ENCODE measurements at places on chromosomes 13 and 19. TPM values are rescaled to one million over a fixed set of nuclear protein-coding genes. Genes with fewer than 3 reads are reported as not detected.

DNA sequence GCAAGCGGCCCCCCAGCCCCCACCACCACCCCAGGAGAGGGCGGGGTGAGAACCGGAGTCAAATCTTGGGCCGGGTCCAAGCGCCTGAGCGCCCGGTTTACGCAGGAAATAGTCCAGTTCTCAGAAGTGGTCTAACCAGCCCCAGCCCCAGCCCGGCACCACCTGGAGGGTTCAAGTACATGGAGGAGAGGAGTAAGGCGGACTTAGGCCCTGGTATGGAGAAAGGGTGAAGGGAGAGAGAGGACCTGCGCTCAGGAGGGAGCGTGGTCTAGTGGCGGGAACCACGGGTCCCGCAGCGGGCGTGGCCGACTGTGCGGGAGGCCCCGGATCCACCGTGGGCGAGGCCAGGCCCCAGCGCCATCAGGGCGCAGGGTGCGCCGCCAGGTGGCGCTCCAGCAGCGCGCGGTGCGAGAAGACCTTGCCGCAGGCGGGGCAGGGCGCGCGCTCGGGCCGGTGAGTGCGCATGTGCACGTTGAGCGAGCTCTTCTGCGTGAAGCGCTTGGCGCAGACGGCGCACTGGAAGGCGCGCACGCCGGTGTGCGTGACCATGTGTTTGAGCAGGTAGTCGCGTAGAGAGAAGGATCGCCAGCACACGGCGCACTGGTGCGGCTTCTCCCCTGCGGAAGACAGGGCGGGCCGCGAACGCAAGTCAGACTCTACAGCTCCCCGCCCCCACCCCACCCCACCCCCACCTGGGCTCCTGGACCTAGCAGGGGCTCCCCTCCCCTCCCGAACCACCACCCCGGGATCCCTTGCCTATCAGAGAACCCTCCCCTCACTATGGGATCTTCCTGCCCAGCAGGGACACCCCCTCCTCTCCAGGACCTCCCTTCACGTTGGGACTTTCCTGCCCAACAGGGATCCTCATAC lies 2.1 kb upstream of the SLC27A5 start:
- peak; percentile 79 for DNase-seq

DNA sequence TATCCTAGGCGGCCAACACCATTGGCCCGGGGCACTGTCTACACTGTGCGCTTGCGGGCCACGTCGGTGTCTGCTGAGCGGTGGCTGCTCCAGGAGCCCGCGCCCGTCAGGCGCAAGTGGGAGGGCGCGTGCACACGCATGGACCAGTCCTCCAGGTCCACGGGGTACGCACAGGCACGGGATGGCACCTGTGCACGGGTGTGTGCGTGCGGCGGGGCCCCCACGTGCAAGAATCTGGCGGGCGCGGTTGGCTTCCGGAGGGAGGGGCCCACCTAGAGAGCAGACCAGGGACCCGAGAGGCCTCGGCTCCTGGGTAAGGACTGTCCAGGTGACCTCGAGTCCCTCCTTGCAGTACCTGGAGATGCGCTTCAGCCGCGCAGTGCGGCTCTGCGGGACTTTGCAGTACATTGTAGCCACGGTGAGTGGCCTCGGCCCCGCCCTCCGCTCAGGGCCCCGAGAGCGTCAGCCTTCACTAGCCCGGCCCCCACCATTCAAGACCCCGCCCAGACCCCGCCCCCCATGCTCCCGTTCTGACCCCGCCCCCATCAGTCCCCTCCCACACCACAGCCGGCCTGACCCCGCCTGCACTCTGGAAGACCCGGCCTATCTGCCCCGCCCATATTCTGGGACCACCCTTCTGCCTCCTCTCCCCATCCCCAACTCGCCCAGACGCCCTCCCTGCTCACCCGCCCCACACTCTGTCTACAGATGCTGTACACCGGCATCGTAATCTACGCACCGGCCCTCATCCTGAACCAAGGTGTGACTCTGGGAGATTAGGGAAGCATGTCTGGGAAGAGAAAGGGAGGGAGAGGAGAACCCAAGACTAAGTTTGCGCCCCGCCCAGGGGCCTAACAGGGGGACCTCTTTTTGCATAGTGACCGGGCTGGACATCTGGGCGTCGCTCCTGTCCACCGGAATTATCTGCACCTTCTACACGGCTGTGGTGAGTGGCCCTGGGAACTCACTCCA lies 2.3 kb downstream of the SLC5A5 start:
- peak; percentile 46 for DNase-seq

KIR2DL4 gene
- not detected for total RNA-seq

- no peak for DNase-seq
These were observed 12.5 kb downstream of the ARID3A start for GRCh38 chr19:938233-938923.

GRCh38 chr19:34788074-34788473 lies 15.1 kb upstream of the ZNF599 start:
- no peak for DNase-seq

DNA sequence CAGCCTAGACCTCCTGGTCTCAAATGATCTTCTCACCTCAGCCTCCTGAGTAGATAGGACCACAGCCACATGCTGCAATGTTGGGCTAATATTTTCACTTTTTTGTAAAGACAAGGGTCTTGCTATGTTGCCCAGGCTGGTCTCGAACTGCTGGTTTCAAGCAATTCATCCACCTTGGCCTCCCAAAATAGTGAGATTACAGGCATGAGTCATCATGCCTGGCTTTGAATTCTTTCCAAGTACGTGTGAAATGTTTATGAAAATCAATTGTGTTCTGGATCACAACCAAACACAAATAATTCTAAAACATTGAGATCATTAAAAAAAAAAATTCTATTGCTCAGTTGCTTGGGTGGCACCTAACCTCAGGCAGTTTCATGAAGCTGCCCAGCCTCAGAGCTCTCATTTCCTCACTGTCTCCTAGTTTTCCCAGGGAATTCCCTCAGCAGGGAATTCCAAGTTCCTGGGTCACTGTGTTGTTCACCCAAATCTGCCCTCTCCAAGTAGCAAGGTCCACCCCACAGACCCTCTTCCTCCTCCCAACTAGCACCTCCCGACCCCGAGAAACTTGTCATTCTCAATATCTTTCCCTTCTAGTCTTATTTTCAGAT lies 44.8 kb downstream of the ING1 start:
- no peak for DNase-seq

DNA sequence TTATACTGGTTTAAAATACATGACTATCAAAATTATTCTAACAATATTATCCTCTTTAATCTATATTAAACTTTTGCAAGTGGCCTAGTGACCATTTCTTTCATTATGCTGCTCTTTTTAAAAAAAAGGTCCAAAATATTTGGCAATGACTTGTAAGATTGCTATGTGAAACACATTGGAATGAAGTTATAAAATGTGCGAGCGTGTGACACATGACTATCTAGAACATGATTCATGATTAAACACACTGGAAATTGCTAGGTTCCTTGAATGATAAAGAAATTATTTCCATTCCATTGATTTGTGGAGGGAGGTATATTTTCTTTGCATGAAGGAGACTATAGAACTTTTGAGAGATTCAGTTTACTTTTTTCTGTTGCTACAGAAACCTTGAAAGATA lies 739.1 kb downstream of the DIAPH3 start:
- no peak for DNase-seq

NLRP11 gene
- total RNA-seq, result 0.14 TPM

OR10H1 gene
- total RNA-seq, result not detected

DNA sequence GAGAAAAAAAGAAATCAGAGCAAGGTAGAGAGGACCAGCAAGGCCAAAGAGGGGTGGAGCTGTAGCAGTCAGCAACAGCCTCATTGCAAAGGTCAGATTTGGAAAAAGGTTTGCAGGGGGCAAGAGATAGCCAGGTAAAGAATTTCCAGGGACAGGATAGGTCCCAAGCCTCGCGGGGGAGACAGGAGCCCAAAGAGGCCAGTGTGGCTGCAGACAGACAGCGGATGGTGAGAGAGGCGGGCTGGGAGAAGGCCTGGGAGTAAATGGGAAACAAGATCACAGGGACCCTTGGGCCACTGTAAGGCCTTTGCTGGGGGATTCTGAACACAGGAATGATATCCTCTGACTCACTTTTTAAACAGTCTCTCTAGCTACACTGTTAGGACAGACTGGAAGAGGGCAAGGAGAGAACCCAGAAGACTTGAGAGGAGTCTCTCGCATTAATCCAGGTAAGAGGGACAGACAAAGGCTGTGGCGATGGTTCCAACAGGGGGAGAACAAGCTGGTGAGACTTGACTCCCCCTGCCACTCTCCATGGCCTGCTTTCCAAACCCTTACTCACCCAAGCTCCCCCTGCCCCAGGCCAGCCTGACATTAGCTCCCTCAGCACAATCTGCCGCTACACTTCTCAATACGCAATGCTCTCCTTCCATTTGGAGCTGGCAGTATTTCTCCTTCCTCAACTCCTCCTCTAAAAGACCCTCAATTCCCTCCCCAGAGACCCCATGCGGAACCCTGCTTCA lies 31.8 kb downstream of the DOCK9 start:
- no peak for DNase-seq

GRCh38 chr19:28242317-28242927 lies 970.5 kb downstream of the UQCRFS1 start:
- peak; percentile 24 for DNase-seq

DNA sequence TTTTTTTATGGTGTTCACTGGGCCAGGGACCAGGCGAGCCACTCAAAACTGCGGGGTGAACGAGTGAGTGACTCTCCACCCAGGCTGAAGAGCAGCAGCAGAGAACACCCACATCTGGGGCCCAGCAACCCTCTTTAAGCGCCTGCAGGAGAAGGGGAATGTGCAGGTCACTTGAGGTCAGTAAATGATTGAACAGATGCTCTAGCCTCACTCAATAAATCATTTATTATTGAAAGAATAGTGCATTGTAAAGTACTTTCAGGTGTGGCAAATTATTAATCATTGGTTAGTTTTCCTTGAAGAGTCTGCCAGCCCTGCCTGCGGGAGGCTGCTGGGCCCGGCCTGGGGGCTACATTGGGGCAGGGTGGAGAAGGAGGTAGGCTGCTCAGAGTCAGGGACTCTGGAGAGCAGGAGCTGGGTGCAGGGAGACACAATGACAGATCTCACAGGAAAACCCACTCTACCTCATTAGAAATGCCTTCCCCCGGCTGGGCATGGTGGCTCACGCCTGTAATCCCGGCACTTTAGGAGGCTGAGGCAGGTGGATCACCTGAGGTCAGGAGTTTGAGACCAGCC lies 42.5 kb downstream of the ABCC4 start:
- peak; percentile 86 for DNase-seq

DNA sequence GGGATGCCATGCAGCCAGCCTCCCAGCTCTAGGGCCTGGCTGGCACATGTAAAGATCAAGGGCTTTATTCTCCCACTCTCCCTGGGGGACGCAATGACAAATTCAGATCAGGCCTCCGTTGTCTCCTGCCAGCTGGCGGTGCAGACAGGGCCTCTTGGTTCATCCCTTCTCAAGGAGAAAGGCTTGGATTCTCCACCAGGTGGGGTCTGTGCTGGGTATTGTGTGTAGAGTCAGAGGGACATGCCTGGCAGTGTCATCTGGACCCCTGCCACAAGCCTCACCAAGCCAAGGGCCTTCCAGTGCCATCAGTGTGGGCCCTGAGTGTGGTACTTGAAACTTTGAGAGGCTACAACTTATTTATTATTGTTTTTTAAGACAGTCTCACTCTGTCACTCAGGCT lies 8.4 kb upstream of the PTPRS start:
- no peak for DNase-seq

Data from Caki2 (cell line).